Stimulated activated CD4-positive, alpha-beta T cell treated with anti-CD3 and anti-CD28 coated beads, Interleukin-15, amount 100 ng/mL, for 48 hours (primary cell): ENCODE measurements at places on chromosomes 4 and X.

GRCh38 chrX:44039556-44039955 lies 66.4 kb upstream of the NDP start:
- no peak for DNase-seq

GRCh38 chr4:16745009-16745635 lies 153.3 kb downstream of the LDB2 start:
- no peak for DNase-seq

DNA sequence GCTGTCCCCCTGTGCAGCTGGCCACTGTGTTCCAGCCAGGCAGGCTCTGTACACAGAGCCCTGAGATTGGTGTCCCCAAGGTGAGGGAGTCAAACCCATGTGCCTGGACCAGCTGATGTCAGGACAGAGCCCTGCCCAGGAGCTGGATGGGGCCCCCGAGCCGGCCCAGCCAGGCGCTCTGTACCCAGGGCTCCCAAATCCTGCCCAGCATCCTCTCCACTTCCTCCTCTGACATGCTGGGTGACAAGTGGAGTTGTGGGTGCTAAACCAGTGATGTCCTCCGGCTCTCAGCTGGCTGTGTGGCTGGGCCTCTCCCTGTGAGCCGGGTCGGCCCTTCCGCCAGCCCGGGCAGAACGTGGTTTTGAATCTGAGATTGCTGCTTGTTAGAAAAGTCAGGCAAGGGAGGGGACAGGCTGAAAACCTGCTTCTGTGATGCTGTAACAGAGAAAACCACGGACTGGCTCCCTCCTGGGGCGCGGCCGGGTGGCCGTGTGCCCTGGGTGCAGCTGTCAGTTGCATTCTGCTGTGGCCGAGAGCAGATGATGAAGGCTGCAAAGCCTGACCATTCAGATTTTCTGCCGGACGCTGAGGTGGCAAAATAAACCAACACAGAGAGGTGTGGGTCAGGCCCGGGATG lies 7.9 kb upstream of the CPLX1 start:
- DNase-seq, result no peak

- DNase-seq, result no peak
Observed at GRCh38 chr4:145001635-145002034, 96.4 kb downstream of the ANAPC10 start.

DNA sequence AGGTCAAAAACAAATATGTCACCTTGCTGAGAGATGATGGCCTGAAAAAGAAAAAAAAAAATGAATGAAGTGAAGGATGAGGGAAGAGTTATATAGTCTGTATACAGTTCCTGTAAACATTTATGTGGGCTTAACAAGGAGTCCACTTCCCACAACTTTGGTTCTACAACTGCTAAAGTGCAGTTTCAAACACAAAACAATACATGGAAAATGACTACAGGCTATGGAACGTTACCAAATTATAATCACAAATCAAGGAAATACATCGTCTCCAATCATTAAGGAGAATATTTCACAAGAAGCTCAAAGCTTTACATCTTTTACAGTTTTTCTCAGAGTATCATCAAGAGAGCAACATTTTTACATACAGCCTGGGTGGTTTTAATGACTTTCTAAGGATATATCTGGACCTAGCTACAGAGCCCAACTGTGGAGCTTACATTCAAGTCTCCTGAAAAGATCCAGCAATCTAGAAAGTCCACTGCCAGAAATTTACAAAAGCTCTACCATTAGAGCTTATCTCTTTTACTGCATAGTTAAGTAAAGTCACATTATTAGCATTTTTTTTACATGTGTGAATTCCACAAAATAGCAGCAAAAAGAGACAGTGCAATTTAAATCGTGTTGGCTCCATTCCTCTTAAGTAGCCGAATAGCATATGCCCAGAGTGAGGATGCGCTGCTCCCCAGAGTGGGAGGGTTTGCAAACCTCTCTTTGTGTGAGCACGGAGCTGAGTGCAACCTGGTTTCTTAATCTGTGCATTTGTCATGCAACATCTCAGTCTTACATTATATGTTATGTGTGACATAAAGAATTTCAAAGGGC lies 128.3 kb downstream of the MANBA start:
- DNase-seq, result no peak

DNA sequence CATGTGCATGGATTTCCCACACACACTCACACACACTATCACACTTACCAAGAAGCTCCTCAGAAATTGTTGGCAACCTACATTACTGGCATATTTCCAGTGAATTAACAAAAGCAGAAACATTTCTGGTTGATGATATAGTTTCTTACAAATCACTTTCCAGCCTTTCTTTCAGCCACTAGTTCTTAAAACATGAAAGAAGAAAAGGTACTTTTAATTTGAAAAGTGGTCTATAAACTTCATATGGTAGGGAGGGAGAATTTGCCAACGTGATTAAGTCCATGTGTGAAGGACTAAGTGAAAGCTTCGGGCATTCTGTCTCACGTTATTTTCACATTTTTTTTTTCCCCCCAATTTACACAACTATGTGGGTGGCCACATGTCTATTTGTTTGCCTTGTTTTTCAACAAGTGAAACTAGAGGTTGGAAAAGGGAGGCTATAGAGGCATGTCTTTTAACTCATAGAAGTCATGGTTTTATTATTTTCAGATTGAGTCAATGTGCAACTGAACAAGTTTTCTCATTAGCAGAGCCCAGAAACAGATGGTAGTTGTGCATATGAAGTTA lies 832.1 kb upstream of the INTU start:
- DNase-seq, result no peak

GRCh38 chrX:133495464-133496391 lies 80.4 kb upstream of the GPC4 start:
- no peak for DNase-seq

- DNase-seq, result no peak
Observed at GRCh38 chr4:650461-650860, 23.6 kb downstream of the ATP5ME start.

DNA sequence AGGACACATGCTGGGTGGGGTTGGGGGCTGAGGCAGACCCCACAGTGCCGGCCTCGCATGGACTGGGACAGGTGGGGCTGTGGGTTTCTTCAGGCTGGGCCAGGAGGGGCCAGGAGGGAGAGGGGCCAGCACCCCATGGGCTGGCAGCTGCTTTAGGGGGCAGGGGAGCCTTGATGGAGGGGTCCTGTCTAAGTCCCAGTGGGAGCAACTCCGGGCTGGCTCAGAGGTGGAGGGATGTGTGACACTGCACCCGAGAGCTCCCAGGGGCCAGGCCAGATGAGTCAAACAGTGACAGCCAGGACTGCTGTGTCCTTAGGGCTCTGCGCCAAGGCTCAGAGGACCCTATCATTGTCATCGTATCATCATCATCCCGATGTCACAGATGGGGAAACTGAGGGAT lies 4.4 kb upstream of the ABLIM2 start:
- DNase-seq, result no peak

GRCh38 chr4:138697851-138698250 lies 317.7 kb upstream of the NOCT start:
- DNase-seq, result no peak

GRCh38 chrX:118552121-118552900 lies 56.7 kb downstream of the DOCK11 start:
- DNase-seq, result no peak

DNA sequence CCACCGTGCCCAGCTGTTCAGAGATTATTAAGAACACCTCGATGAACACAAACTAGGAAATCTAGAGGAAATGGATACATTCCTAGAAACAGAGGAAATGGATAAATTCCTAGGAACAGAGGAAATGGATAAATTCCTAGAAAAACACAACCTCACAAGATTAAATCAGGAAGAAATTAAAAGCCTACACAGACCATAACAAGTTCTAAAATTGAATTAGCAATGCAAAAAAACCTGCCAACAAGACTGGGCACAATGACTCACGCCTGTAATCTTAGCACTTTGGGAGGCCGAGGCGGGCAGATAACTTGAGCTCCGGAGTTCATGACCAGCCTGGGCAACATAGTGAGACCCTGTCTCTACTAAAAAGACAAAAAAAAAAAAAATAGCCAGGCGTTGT lies 13.1 kb upstream of the IDS start:
- DNase-seq, result no peak

- no peak for DNase-seq
Observed at GRCh38 chr4:139014371-139015268, 961 bp upstream of the NOCT start.

DNA sequence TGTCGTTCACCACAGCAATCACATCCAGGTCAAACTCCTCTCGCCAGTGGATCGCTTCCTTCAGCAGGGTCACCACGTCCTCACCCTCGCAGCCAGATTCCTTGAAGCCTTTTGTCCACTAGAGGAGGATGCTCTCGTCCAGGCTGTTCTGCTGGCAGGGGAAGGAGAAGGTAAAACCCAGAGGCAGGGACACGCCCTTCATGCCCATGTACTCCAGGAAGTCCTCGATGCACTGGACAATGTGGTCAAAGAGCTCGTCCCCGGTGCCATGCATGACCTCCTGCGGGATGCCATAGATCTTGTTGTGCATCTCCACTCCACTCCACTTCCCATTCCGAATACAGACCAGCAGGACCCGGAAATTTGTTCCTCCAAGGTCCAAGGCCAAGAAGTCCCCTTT lies 152.4 kb downstream of the TENT5D start:
- DNase-seq, result no peak

GRCh38 chr4:55405073-55405472 lies 9.3 kb downstream of the TMEM165 start:
- no peak for DNase-seq

DNA sequence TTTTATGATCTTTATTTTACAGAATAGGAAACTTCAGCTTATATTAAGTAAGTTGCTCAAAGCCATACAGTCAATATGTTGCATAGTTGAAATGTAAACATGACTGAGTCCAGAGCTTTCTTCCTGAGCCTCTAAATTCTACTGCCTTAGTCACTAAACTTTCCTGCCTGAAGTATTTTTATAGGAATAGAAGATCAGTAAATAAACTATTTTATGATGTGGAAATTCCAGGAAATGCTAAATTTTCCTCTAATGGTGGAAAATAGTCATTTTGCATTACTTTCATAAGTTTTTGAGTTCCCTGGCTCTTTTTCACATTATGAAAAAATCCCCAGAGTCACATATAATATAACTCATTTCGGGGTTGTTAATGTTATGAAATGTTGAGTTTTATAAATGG lies 182.8 kb downstream of the BANK1 start:
- DNase-seq, result no peak

GRCh38 chr4:88366460-88366859 lies 12.2 kb upstream of the HERC6 start:
- no peak for DNase-seq

DNA sequence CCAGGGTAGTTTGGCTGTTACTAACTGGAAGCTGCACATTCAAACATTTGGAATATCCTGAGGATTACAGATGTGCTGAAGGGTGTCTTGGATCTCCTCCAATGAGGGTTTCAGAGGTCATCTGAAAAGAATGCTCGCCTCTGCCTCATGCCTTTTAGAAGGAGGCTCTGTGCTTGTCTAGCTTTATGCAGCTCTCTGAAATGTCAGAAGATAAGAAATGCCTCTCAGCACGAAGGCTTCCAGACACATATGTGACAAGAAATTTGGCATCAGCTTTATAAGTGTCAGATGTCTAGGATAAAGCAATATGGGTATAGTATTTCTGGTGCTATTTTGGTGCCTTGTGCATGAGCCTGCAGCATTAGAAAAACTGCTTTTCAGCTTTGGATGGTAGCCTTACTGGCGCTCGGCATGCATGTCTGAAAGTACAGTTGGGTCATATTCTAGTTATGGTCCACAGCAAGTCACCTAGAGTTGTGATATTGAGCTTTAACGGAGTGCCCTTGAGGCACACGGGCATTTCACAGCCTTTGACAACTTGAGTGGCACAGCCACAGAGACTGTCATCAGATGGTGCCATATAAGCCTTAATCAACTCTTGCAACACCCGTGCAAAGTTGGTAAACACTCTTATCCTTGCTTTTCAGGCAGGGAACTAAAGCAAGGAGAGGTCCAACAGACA lies 70.8 kb upstream of the PGRMC2 start:
- no peak for DNase-seq

- no peak for DNase-seq
Observed at GRCh38 chrX:132004728-132005127, 18.4 kb upstream of the STK26 start.

DNA sequence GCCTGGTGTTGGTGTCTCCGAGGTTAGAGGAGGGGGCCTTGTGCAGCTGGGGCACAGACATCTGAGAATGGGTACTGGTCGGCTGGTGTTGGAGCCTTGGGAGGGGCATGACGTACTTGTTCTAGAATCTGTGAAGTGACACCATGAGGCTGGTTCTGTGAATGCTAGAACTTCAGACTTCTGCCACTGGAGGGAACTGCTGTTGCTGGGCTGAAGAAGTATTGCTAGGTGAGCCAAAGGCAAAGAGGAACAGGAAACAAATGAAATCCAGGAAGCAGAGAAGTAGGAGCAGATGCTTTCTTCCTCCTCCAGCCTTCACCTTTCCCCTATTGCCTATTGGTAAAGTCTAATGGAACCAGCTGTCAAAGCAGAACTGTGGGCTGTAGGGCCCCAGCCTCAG lies 120.9 kb upstream of the DDIT4L start:
- no peak for DNase-seq

GRCh38 chr4:122285285-122285684 lies 93.5 kb upstream of the ADAD1 start:
- no peak for DNase-seq

DNA sequence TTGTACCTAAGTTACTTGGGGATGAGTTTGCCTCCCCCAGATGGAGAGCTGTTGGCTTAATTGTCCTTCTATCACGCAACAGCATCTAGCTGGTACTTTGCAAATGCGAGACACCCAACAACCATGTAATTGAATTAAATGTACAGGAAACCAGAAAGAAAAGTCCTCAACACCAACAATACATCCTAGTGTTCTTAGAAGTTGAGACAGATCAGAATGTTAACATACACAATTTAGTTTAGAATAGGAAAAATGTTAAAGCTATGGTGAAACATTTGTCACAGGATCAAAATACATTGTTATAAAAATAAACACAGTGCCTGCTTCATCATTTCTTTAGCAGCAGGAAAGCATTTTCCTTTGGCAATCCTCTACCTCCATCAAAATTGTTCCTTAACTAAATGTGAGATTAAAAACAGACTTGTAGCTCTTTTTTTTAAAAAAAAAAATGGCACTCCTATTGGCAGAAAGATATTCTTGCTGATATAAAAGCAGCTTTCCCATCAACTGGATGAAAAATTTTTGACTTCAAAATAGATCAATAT lies 163.1 kb upstream of the MID1 start:
- no peak for DNase-seq

DNA sequence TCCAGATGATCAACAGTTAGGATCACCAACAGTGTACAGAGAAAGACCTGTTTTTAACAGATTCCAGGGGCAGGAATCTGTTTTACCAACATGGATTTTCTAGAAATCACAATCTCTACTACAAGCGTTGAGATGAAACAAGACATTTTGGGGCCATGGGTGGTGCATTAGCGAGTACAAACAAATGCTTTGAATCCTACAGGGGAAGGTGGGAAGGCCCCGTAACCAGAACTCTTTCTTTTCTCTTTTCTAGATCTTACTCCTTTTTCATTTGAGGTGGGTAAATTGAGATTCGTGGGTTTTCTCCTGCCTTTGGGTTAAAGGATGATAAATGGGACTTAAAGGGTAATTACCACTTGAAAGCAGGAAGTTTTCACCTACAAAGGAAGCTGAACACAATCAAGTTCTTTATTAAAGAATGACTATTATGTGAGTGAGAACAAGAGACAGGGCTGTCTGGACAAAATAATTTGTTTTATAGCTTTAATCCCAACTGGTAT lies 189.9 kb upstream of the ANXA3 start:
- no peak for DNase-seq

GRCh38 chr4:38670109-38670901 lies 6.3 kb downstream of the KLF3 start:
- no peak for DNase-seq

GRCh38 chrX:110758781-110759422 lies 36.7 kb downstream of the CHRDL1 start:
- no peak for DNase-seq
